CD4-positive, alpha-beta T cell treated with Interleukin-4 for 1 hour (primary cell): ENCODE measurements at places on chromosomes 4 and X.
A peak's percentile ranks its signal among the peaks of the same experiment; 100 is the strongest.

GRCh38 chrX:68696267-68696990 is 49.0 kb downstream of the STARD8 start:
- DNase-seq, result no peak

DNA sequence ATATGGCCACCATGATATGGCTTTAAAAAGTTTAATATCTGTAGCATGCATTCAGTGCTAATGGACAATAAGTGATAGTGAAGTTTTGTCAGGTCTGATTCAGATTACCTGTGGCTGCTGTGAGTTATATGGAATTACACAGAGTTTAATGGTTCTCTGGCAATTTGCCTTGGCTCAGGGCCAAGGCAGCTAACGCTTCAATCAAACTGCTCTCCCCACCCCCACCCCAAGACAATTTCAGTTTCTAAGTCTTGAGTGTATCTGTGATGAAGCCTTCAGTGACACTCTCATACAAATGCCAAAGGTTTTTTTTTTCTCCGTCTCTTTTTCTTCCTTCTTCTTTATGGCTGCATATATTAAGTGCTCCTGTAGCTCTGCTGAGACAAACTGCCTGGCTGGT is 106.6 kb downstream of the SHROOM4 start:
- no peak for DNase-seq

GRCh38 chrX:152905081-152905420 is 7.2 kb downstream of the ZNF185 start:
- DNase-seq, result no peak

DNA sequence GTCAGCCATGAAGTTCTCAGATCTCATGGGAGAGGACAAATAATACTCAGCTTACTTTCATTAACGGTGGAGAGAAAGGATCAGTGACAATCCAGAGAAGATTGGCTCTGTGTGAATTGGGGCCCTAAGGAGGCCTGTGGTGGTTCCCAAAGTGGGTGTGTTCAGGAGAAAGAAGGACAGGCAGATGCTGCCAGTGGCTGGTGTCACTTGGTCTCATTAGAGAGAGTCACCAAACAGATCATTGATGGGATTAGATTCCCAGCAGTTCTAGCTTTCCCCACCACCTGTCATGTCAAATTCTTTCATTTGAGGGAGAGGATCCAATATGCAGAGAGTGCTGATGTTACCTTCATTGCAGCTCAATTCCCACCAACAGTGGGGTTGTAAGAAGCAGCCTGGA is 8.0 kb downstream of the SMPX start:
- no peak for DNase-seq

- peak; percentile 42 for DNase-seq
Observed at GRCh38 chr4:6180841-6181631, 19.3 kb downstream of the JAKMIP1 start.

GRCh38 chrX:11632732-11633131 is 33.0 kb downstream of the ARHGAP6 start:
- DNase-seq, result no peak

DNA sequence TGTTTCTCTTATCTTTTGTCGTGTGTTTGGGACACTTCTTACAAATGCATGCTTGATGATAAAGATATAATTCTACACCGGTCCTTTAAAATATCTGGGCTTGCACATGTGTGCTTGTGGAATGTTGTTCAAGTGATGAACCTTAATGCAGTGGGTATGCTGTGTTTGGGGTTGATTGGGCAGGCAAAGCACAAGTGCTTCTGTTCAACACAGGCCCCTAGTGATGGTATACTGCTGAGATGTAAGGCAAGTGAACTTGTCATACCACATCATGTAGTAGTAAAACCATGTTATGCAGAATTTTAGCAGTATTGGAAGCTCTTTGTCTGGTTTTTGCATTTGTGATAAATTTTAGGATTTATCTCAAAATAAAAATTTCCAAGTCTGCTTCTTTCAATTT is 23.9 kb downstream of the TBC1D19 start:
- DNase-seq, result no peak

GRCh38 chrX:19566359-19567222 is 51.3 kb upstream of the MAP3K15 start:
- DNase-seq, result no peak

- DNase-seq, result no peak
Observed at GRCh38 chr4:105709081-105709450, 482 bp downstream of the GSTCD start.

- no peak for DNase-seq
Observed at GRCh38 chr4:40180356-40180755, 16.5 kb upstream of the RHOH start.

DNA sequence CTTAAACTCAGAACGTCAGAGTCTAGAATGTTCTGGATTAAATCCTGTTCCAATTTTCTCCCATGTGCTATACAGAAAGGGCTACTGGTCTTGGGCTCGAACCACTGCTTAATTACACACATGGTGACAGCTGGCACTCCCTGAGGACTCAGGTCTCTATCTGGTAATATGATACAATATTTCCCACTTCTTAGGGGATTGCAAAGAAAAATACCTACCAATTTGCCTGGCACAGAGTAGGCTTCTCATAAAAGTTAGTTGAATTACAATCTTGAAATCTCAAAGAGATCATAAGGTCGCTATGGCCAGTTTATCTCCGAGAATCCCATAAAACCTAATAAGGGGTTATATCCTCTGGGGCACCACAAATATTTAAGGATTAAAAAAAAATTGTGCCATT is 8.6 kb downstream of the GPM6B start:
- DNase-seq, result no peak

- DNase-seq, result peak; percentile 82
Observed at GRCh38 chr4:81472281-81473182, 825 bp upstream of the RASGEF1B start.

DNA sequence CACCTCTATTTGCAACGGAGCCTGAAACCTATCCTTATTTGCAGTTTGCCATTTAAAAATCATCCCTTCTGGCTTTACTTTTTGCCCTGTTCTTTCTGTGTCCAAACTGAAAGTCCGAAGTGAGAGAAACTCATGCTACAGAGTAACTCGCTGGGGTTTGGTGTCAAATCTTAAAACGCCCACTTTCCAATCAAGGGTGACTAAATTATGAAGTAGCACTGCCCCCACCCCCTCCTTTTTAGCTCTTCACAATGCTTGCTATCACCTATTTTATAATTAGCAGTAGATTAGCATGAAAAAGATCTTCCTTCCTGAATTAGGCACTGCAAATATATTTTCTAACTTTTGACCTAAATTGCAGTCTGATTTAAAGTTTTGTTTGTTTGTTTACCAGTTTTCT is 52.5 kb downstream of the VGLL1 start:
- no peak for DNase-seq

- DNase-seq, result peak; percentile 9
Observed at GRCh38 chr4:54658252-54659093, 716 bp downstream of the KIT start.

- no peak for DNase-seq
Observed at GRCh38 chr4:38202242-38202641, 242.0 kb downstream of the PTTG2 start.

GRCh38 chr4:89119166-89119565 is 7.8 kb downstream of the TIGD2 start:
- DNase-seq, result no peak

- no peak for DNase-seq
Observed at GRCh38 chr4:25096981-25097443, 63.2 kb downstream of the SEPSECS start.

GRCh38 chr4:189385098-189385497 is 555.6 kb upstream of the FRG1 start:
- DNase-seq, result no peak

- no peak for DNase-seq
Observed at GRCh38 chr4:58566260-58566659, 1456.1 kb upstream of the IGFBP7 start.

- DNase-seq, result no peak
Observed at GRCh38 chr4:39525822-39526690, 1.2 kb downstream of the UGDH start.

DNA sequence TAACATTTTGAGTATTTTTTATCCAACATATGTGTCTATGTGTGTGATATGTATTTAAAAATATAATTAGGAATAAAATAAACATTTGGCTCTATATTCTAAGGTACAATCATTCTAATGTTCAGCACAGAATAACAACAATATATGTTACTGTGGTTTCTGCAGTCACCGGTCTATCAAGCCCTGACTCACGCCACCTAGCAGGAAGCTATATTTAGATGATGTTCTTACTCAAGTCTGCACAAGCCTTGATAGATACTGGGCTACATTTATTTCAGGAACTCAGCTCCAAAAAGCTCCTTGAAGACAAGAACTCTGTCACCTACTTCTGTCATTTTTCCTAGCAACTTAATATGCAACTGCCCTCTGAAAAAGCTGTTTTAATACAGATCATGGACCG is 152.0 kb upstream of the FTHL17 start:
- DNase-seq, result no peak

DNA sequence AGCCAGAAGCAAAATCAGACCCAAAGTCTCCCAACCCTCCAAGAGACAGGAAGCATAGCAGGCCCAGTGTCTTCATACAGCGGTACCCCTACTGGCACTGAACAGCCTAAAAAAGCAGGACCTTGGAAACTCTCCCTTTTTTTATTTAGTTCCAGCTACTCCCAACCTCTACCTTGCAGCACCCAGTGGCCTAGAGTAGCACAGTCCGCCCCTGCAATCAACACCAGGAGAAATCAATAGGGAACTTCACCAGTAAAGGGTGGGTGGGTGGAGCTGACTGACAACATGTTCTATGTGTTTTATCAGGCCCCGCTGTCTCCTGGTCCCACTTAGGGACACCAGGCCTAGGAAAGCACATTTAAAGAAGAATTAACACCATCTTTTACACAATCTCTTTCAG is 378.5 kb upstream of the CT83 start:
- DNase-seq, result no peak

- no peak for DNase-seq
Observed at GRCh38 chr4:71304289-71304850, 34.5 kb upstream of the SLC4A4 start.

DNA sequence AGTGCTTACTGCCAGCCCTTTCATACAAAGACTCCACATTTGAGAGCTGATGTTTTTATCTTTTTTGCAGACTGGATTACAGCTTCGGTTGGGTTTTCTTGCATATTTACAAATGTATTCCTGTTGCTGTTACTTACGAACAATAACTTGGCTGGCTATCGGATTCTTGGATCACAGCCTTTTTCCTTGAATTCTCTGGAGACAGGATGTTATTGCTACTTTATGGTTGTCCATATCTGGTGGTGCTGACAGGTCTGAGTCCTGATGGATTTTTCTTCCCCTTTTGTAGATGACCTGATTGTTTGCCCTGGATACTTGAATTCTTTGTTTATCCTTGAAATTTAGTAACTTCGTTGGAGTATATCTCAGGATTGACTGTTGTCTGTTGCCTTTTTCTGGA is 77.7 kb downstream of the PDK3 start:
- DNase-seq, result no peak

GRCh38 chrX:42751573-42751972 is 26.4 kb downstream of the PPP1R2C start:
- DNase-seq, result no peak

DNA sequence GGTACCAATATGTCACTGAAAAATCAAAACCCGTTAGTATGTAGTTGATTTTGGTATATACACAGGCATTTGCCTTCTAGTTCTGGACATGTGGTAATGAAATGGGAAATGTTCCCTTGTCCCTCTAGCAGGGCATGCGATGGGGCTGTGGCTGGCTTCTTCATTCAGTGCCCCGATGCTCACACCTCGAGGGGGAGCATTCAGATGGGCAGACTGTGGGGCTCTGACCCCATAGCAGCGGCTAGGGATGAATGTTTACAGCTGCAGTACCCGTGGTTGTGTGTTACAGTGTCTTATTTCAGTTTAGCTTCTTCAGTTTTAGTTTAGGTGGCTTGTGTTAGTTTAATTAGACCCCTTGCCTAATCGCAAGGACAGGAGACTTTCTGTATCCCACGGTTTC is 1741.0 kb upstream of the PCDH10 start:
- DNase-seq, result no peak

GRCh38 chr4:112290341-112290740 is 4.6 kb upstream of the TIFA start:
- DNase-seq, result no peak

- peak; percentile 10 for DNase-seq
Observed at GRCh38 chr4:82891707-82892466, 934 bp upstream of the SEC31A start.

DNA sequence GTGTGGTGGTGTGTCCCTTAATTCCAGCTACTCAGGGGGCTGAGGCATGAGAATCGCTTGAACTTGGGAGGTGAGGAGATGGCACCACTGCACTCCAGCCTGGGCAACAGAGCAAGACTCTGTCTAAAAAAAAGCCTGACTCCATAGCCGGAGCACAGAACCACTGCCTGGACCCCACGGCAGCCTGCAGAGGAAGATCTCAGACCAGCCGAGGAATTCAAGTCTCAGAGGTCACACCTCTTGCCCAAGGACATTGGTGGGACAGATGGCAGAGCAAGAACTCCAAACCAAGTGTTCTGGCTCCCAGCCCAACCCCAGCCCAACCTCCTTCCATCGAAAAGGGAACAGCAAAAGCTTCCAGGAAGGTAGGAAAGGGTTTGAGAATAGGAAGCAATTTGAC is 70.8 kb downstream of the SMIM20 start:
- DNase-seq, result no peak

GRCh38 chr4:75849461-75849860 is 52.8 kb downstream of the PPEF2 start:
- DNase-seq, result no peak

DNA sequence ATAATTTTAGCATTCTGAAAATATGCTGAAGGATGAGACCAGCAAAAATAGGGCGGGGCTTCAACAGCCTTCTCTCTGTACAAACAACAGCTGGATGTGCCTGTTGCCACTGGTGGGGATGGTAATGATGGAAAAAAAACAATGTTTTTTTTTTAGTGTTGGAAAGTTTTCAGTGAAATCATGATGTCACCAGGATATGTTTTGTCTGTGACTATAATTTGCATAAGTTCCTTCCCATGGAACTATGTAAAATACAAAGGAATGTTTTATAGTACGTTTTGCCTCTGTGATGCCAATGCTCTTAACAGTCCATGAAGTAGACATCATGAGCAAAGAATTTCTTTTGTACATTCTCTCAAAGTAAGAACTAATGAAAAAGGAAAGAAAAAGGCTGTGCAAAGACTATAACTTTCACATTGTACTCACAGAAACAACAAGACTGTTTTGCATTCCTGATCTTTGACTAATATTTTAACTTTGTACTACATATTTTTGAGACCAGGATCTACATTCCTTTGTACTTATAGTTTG is 589.7 kb downstream of the SPRY1 start:
- DNase-seq, result no peak

GRCh38 chr4:25223802-25224375 is 9.9 kb upstream of the PI4K2B start:
- peak; percentile 38 for DNase-seq

- DNase-seq, result no peak
Observed at GRCh38 chrX:15507005-15507404, 6.4 kb downstream of the BMX start.
